Breast epithelium (tissue), 4 donors: ENCODE measurements at places on chromosomes 1 and 21.

DNA sequence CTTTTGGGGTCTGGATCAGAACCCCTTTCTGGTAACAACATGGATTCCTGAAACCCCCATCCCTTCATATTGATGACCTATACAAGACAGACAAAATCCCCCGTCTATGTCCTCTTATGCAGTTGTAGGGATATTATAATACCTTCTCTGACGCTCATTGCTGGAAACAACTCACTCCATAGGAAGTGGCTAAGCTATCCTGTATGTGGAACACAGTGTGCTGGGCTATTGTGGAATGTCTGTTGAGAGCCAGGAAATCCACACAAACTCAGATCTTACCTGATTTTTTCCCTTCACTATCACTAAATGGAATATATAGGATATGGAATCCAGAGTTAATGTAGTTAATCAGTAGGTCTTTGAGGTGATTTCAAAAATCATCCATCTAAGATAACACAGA, 17.7 kb upstream of the PIK3R3 start:
- no peak for DNase-seq

- no peak for DNase-seq
Observed at GRCh38 chr1:203656796-203657747, 30.4 kb downstream of the ATP2B4 start.

DNA sequence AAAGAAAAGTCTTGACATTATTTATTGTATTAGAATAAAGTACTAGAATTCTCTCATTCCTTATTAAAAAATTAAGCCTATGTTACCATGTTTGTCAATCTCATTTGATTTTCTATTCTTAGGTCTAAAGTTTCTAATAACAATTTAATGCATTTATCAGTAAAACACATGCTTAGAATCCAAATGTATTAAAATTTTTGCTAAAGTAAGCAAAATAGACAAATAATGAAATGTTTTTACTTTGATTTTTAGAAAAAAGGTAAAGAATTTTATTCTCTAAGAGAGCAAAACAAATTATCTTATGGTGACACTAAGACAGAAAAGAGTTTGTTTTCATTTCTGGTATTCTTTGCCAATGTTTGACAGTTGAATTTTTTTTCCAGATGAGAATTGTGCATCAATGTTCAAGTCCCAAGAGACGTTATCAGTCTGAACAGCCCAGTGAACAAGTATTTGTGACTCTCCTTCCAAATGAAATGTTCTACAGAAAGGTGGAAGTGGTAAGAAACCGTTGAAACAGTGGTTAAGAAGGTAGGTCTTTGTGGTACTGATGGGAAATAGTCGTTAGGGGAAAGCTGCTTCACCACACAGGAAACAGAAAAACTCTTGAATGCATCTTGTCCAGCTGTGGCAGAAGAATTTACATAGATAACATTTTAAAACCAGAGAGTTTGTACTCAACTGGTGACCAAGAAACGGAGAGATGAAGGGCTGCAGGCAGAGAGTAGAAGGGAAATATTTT, 402.5 kb downstream of the PTPRC start:
- DNase-seq, result no peak

GRCh38 chr1:214471458-214471857, 79.9 kb downstream of the PTPN14 start:
- no peak for DNase-seq

DNA sequence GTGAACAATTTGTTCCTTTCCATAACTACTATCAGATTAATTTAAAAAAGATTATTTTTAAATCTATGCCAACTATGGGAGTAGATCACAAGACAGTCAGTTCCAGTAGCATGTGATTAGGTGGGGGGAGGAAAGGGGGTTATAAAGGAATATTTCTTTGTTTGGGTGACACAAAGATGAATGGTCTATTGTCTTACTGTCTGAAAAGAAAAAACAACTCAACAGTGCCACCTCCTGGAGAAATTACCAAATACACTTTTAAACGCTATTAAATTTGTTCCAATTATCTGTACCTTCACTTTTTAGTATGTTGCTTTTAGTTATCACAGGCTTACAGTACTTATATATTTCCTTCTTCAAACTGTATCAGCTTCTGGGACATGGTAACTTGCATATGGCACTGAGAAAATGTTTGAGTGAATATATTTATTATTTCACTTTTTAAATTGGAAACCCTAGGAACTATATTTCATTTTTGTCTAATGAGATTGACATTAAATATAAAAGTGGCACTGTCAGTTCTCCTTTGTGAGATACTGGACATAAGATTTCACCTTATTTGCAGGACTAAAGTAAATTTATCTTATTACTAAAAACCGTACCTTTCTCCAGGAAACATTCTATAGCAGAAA, 1.7 kb upstream of the SORT1 start:
- DNase-seq, result no peak

DNA sequence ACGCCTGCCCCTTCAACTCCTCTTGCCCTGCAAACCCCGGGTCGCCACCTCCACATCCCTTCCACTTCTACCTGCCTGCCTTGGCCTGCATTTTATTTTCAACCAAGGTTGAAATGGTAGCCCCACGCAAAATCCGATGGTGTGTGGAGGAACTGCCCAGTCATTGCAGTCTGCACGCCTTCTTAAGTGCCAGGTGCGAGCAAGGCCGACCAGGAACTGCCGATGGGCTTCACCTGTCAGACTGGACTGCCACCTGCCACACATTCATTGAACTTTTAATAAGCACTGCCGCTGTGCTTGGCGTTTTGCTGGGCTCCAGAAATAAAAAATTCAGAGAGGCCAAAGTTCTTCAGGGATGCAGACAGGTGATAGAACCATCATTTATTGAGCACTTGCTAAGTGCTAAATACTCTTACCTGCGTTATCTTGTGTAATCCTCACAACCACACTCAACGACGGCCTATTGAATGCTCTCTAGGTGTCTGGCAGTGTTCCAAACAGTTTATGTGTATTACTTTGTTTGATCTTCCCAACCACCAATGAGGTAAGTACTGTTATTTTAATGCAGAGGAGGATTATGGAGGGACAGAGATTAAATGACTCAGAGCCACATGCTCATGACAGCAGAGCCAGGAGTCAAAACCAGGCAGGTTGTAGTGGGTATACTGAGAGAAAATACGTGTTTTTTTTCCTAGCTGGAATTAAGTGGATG, 36.2 kb downstream of the CACHD1 start:
- DNase-seq, result peak; percentile 56

GRCh38 chr1:171645553-171646248, 6.8 kb downstream of the MYOC start:
- peak; percentile 22 for DNase-seq
